ENCODE measurements at places on chromosomes 1 and 21.

GRCh38 chr1:156437037-156437867 is 63.3 kb downstream of the MEF2D start:
- DNase-seq: no peak

GRCh38 chr1:209929751-209930150 is 8.3 kb upstream of the SYT14 start:
- no peak for DNase-seq

DNA sequence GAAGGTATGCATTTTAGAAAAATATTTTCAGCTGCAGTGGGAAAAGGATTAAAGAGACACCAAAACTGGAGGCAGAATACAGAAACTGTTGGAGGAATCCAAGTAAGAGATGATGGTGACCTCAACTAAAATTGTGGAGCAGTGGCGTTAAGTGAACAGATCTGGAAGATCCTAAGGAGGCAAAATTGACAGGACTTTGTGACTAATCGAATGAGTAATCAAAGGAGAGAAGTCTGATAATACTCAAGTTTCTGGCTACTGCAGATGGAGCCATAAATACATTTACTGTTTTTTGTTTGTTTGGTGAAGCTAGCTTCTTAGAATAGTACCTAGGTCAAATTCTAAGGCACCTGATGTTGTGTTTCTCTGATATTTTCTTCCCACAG is 3.1 kb downstream of the CTBS start:
- no peak for DNase-seq

DNA sequence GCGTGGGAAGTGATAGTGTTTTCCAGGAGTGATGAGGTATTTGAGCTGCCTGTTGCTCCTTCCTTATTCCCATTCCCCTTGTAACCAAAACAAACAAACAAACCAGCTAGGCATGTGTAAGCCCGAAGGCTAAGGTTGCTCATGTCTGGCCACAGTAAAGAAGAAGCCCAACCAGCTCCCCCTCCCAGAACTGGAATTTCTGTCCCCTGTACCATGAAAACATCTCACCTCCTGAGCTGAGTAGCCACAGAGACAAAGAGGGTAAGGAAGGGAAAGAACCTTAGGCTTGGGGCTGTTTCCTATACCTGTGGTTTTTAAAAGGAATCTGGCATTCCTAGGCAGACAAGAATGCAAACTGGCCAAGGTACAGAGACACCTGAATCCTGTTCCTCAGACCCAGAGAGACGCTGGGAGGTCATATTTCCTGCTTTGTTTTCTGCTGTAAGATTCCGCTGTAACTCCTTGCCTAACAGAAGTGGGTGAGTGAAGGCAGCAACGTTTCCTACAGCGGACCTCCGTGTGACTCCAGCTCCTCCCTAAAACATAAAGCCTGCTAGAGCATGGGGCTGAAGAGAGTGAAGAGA is 41.7 kb upstream of the RAB4A start:
- DNase-seq: no peak

DNA sequence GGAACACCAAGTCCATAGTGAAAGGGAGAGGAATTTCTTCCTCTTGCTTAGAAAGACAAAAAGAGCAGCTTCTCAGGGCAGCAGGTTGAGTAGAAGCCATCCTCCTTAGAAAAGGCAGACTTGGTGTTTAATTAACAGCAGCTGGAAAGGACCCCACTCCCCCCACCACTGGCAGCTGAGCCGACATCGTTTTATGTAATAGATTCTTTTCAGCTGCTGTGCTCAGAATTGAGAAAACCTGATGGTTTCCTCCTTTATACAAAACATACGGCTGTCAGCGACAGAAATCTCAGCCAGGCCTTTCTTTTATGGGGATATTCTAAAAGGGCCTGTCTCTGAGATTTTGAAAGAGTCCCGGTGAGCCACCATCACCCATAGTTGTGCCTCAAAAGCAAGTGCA is 49.9 kb downstream of the MAN1C1 start:
- DNase-seq: no peak

DNA sequence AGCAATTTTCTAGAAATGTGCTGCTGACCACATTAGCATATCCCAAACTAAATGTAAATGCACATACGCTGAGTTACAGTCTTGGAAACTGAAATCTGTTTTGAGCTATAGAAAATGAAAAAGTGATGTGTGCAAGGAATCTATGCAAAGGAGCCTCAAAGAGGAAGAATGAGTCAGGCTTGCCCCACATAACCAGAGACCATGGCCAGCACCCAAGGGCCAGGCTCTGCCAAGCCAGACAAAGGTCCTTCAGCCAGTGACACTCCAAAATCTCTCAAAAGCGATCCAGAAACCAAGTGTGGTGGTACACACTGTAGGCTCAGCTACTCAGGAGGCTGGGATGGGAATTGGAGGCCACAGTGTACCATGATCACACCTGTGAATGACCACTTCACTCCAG is 195.2 kb downstream of the TOMM20 start:
- peak; percentile 68 for DNase-seq

DNA sequence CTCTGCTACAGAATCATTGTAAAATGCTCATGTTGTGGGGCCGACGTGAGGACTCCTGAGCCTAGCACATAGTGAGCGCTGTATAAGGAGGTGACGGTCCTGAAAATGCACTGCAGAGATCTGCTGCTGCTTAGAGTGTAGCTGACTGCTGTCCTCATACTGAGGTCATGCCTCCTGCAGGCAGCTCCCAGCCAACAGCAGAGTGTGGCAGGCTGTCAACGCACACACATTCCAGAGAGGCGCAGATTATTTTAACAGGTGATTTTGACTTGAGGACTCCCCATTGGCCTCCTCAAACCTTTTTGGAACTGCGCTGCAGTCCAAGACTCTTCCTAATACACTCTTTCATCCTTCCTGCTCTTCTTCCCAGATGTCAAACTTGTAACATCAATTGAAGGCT is 119.8 kb upstream of the KCNJ6 start:
- no peak for DNase-seq

DNA sequence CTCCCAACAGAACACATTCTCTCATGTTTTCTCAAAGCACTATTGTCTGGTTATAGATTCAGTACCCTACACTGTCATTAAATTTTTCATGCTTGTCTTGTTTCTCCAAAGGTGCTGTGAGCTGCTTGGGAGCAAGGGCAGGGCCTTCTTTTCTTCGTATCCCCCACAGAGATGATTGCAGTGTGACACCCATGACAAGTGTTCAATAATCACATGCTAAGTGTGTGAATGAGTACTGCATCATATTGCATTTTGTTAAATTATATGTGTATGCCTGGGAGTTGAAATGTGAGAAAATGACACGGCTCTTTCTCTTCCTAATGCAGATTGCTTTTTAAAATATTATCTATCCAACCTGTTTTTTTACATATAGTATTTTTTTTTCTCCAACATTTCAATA is 57.3 kb upstream of the MAGI3 start:
- no peak for DNase-seq

DNA sequence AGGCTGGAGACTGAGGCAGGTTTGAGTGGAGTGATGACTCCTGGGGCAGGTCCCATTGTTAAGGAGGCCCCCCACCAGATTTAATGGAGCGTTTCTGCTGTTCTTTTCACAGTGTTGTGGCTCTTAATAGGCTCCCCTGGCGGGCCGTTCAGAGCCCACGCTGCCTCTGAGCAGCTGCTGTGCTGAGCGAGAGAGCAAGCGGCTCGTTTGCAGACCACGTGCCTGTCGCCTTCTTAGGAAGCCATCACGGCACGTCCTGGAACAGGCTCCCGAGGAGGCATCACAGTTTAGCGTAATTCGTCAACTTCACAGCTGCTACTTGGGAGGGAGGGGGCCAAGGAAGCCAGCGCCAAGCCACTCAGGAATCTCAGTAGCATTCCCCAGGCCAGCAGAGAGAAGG is 70.5 kb upstream of the CTTNBP2NL start:
- no peak for DNase-seq

GRCh38 chr1:30746212-30747032 is 11.2 kb downstream of the LAPTM5 start:
- no peak for DNase-seq

DNA sequence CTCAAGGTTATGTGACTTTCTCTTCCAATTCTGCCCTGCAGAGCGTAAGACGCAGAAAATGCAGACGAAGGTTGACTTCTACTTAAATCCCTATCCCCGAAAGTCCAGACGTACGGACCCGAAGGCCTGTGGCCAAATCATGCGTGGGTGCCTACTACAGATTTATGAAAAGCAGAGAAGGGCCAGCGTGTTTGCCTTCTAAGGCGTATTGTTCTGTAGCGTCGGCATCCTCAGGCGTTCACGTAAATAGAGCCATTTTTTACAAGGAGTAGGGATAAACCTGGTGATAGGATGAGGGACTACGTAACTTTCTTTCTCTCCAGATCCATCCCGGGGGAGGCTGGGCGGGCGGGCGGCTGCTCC is 222 bp upstream of the GIPC2 start:
- no peak for DNase-seq

DNA sequence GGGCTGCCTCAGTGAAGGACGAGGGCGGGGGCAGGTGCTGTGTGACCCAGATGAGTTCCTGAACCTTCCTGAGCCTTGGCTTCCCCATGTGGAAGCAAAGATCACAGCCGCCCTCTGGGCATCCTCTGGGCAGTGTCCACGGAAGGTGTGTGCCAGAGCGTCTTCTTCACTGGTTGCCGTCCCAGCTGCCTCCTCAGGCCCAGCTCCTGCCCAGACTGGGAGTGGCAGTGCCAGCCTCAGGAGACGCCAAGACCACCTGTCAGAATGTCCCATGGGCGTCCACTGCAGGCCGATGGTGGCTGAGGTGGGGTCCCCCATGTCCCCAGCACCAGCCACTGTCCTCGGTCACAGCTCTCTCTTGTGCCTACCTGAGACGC is 10.2 kb downstream of the ARHGEF16 start:
- DNase-seq: no peak

DNA sequence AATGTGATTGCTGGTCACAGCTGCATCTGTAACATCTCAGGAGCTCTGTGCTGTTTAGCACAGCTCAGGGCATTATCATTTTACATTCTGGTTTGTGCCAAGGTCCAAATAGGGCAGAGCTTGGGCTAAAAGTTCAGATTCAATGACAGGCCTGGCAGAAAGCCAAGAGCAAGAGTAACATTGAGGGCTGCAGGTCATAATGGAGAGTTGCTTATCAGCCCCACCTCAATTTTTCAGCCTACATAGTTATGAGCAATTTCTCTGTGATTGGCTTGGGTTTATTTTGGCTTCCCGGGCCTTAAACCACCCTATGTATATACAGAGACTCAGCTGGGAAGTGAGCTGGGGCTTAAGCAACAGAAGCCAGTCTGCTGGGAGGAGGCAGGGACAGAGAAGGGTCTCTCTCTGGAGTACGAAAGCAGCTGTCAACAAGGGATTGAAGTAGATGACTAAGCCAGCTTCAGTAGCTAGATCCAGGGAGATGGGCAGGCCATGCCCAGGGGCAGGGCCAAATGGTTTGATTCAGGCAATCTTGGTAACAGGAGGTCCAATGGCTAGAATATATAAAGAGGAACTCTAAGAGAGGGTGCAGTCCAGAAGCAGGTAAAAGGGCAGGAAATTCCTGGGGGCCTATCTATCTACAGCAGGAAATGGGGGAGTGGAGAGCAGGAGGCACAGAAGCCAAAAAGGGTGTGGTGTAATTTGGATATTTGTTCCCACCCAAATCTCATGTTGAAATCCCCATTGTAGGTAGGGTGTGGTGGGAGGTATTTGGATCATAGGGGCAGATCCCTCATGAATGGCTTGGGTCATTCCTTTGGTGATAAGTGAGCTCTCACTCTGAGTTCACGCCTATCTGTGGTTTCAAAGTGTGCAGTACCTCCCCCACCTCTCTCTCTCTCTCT is 49.0 kb downstream of the BRINP2 start:
- no peak for DNase-seq

- no peak for DNase-seq
Measured at GRCh38 chr1:33532936-33533335, 60.5 kb downstream of the ZSCAN20 start.

- DNase-seq: no peak
Measured at GRCh38 chr1:115643666-115644065, 1.9 kb downstream of the VANGL1 start.

GRCh38 chr1:115556236-115556635 is 85.5 kb upstream of the VANGL1 start:
- DNase-seq: no peak

- no peak for DNase-seq
Measured at GRCh38 chr1:160666079-160666442, 19.2 kb upstream of the SLAMF1 start.

DNA sequence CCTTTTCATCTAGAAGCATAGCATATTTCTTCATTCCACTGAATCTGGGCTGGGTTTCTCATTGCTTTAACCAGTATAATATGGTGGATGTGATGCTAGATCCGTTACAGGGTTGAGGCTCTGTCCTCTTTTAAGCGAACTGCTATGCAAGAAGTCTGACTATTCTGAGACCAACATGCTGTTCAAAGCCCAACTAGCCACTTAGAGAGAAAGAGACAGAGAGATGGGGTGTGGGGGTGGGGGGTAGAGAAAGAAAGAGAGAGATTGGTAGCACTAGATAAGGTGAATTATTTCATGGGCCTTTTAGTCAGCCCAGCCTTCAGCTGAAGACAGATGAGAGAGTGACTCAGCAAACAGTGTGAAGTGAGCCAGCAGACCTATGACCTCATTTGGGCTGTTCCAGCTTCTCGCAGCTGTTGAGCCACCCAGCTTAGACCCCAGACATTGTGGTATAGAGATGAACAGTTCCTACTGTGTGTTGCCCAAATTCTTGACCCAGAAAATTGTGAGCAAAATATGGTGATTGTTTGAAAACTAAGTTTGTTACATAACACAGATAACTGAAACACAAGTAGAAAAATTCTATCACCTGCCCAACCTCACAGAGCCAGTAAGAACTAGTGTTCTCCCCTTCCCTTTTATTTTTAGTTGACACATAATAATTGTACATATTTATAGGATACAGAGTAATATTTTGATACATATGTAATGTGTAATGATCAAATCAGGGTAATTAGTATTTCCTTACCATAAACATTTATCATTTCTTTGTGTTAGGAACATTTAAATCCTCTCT is 40.7 kb upstream of the PRKACB start:
- peak; percentile 83 for DNase-seq

GRCh38 chr1:207027206-207027777 is 5.3 kb downstream of the C1orf116 start:
- peak; percentile 97 for DNase-seq

- no peak for DNase-seq
Measured at GRCh38 chr1:58430421-58431275, 115.9 kb downstream of the OMA1 start.

GRCh38 chr1:205082431-205082830 is 1.8 kb downstream of the TMEM81 start:
- no peak for DNase-seq

GRCh38 chr21:44875316-44875700 is 1.8 kb upstream of the PTTG1IP start:
- DNase-seq: no peak

DNA sequence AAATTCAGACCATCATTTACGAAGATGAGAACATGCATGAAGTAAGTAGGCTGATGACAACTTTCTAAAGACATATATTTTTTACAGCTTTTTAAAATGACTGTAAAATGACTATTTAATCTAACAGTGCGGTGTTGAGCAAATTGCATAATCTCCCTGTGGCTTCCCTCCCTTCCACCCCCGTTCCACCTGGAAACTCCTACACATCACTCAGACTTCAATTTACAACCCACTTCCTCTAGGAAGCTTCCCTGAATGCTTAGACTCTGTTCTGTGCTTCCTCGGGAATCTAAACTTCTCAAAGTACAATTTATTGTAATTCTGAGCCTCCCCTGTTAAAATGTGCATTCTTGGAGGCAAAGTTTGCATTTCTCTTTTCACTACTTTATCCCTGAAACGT is 354.9 kb downstream of the DPYD start:
- DNase-seq: no peak

- DNase-seq: no peak
Measured at GRCh38 chr21:40436261-40436660, 410.7 kb downstream of the DSCAM start.

- DNase-seq: peak; percentile 49
Measured at GRCh38 chr1:8348777-8349472, 31.0 kb downstream of the SLC45A1 start.
